ENCODE measurements at places on chromosomes 3 and 15.

DNA sequence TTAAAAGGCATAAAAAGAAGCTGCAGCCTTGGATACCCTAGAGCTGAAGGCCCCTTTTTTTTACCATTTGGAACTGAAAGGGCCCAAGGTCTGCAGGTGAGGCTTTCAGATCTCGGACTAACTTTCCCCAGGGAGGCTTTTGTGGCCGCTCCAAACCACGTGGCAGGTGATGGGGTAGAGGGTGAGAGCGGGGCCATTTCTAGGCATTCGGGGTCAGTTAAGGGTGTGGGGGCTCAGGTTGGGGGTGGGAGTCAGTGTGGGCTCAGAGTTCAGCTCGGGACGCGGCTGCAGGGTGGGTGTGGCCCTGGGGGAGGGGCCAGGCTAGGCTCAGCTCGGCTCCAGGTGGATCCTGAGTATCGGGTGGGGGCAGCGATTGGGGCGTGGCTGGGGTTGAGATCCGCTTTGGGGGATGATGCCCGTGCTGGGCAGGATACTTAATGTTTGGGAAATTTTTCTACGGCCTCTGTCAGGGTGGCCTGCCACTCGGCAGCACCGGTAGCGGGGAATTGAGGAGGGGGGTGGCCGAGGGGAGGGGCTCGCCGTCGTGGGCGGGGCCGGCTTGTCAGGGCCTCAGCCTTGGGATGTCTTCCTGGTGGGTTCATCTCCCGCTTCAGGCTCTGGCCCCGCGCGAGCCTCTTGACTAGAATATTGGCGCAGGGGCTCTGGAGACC, 2.5 kb downstream of the KLF13 start:
- H3K4me3 ChIP-seq: peak overlapping the region; percentile 92
- H3K36me3 ChIP-seq: peaks cover 46% of the 10 kb centered on the region
- H3K27ac ChIP-seq: peak overlapping the region; percentile 93
- DNase-seq: peak; percentile 55
- H3K27me3 ChIP-seq: no peaks in the 10 kb centered on the region
- H3K4me1 ChIP-seq: peaks cover 56% of the 10 kb centered on the region

- peaks cover 17% of the 10 kb centered on the region for H3K4me1 ChIP-seq
- H3K36me3 ChIP-seq: peaks cover 2% of the 10 kb centered on the region
- H3K27me3 ChIP-seq: no peaks in the 10 kb centered on the region
These were observed 134.6 kb downstream of the SLC25A26 start for GRCh38 chr3:66355394-66355793.

DNA sequence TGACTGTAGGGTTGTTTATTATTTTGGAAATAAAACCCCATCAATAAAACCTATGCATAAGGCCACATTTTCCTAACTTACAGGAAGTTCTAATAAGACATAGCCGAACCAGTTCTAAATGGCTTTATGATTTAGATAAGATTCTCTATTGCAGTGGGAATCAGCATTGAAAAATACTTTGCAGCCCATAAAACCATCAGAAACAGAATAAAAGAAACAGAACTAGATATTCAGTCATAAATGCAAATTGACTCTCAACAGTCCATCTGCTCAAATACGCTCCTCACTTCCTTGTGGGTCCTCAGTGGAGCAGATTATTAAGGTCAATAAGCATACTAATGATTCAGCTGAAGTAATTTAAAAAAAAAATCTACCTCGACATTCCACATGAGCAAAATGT, 8.8 kb downstream of the SATB1 start:
- no peaks in the 10 kb centered on the region for H3K27me3 ChIP-seq
- no peak for DNase-seq
- peak overlapping the region; percentile 74 for H3K4me3 ChIP-seq

DNA sequence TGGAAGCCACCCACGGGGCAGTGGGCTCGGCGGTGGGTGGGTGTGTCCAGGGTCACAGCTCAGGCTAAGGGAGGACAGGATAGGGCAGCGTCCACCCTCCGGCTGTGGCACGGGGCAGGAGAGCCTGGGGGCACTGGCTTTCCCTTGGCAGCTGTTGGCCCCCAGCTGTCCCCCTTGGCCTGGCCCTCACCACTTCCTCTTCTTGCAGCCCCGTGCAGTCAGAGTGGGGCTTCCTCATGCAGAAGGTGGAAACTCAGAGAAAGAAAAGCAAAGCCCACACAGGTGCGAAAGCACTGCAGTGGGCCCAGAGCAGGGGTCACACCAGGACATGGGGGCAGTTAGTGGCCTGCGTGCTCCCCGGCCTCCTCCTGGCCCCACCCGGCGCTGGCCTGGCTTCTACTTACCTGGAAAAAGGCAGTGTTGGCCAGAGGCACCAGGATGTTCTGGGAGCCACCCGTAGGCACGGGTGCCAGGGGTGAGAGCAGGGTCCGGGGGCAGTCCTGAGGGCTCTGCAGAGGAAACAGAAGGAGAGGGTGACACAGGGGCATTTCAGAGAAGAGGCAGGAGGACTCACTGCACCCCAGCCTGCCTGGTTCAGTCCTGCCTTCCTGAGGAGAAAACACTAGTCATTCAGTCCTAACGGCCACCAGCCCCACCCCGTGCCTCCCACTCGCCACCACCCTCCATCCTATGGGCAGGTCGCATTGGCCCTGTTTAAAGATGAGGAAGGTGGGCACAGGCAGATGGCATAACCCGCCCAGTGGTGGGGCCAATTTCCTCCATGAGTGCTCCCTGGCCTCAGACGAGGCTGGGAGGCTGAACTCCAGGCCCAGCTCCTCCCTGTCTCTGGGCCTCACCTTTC, 28.3 kb downstream of the PLXND1 start:
- H3K36me3 ChIP-seq: no peaks in the 10 kb centered on the region
- peaks cover 16% of the 10 kb centered on the region for H3K4me1 ChIP-seq
- DNase-seq: no peak
- H3K27ac ChIP-seq: peak overlapping the region; percentile 64
- H3K27me3 ChIP-seq: no peaks in the 10 kb centered on the region

DNA sequence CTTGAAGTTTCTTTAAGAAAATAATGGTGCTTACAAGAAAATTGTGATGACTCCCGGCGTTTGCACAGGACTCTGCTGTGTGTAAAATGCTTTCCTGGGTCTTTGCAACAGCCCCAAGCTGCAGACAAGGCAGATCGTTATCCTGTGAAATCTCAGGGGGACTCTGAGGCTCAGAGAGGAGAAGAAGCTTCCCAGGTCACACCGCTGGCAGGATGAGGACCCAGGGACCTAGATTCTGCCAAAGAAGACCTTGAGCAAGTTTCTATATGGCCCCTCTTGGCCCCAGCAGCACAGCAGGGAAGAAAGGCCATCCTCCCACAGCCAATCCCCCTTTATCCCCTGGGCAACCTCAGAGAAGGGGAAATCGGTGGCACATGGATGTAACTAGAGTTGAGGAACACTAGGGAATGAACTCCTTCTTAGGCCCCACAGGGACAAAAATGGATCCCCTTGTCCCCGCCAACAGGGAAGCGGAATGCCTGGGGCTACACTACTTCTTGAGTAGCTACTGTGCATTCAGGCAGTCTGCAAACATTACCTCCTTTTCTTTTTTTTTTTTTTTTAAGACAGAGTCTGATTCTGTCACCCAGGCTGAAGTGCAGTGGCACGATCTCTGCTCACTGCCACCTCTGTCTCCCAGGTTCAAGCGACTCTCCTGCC, 72.8 kb downstream of the CPN2 start:
- peaks cover 7% of the 10 kb centered on the region for H3K4me1 ChIP-seq
- H3K27me3 ChIP-seq: peaks cover 7% of the 10 kb centered on the region
- H3K4me3 ChIP-seq: no peak overlapping the region

- peaks cover 11% of the 10 kb centered on the region for H3K4me1 ChIP-seq
- H3K36me3 ChIP-seq: peaks cover 64% of the 10 kb centered on the region
- no peak for DNase-seq
These were observed 20.0 kb downstream of the DHX36 start for GRCh38 chr3:154304116-154304786.

GRCh38 chr3:177229791-177230190, 32.5 kb upstream of the TBL1XR1 start:
- H3K4me3 ChIP-seq: no peak overlapping the region
- no peak overlapping the region for H3K27ac ChIP-seq
- H3K36me3 ChIP-seq: peaks cover 2% of the 10 kb centered on the region
- DNase-seq: no peak
- no peaks in the 10 kb centered on the region for H3K27me3 ChIP-seq
- peaks cover 4% of the 10 kb centered on the region for H3K4me1 ChIP-seq

DNA sequence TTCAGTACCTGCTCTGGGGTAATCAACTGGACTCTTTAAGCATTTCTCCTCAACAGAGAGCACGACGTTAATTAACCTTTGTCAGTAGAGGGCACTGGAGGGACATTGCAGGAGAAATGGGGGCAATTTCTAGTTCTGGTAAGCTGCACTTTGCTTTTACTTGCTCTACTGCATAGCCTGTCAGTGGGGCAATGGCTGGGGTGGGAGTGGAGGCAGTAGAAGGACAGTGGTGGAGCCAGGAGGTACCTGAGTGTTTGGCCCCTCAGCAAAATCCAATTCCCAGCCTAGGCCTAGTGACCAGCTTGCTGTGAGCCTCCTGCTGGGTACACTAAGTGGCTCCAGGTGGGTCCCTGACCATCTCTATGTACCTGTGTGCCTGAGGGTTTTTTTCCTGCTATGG, 18.3 kb upstream of the MED12L start:
- H3K27ac ChIP-seq: no peak overlapping the region
- H3K36me3 ChIP-seq: no peaks in the 10 kb centered on the region
- H3K4me1 ChIP-seq: no peaks in the 10 kb centered on the region
- H3K4me3 ChIP-seq: no peak overlapping the region

DNA sequence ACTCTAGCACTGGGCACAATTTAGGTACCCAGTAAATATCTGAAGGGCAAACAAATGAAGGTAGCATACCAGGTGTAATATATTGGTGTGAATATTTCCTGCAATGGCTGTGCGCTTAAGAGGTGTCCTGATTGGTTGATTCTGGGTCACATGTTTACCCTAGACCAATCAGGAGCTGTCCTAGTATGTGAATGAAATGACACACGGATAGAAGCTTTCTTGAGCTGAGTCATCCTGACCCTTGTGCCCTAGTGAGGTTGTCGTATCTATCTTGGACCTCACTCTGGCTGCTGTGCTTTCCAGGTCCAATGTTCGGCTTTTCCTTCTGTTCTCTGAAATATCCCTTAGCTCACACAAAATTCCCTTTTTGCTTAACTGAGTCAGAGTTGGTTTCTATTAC, 58.1 kb upstream of the FOXP1 start:
- H3K27me3 ChIP-seq: no peaks in the 10 kb centered on the region
- no peak for DNase-seq
- H3K4me1 ChIP-seq: no peaks in the 10 kb centered on the region
- no peaks in the 10 kb centered on the region for H3K36me3 ChIP-seq
- no peak overlapping the region for H3K4me3 ChIP-seq

DNA sequence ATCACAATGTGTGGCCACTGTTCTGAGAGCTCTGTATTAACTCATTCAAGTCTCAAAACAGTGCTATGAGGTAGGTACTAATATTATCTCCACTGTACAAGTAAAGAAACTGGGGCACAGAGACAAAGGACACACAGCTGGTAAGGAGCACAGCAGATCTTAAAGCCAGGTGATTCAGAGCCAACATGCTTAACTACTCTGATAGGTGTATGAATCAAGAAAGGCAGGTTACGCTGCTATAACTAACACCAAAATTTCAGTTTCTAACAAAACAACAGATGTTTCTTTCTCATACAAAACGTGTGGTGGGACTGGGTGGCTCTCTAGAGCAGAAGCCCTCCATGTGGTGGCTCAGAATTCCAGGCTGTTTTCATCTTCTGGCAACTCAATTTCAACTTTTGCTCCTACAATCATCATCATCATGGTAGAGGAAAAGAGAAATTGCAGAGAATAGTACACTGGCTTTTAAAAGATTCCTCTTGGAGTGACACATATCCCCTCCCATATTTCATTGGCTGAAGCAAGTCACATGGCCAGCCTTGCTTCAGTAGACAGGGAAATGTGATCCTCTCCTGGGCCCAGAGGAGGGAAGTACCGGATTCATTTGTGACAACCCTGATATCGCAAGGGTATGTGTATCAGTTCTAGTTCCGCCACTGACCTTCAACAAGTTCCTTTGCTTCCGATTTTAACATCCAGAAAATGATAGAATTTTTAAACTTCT, 126.2 kb upstream of the PTX3 start:
- no peak overlapping the region for H3K4me3 ChIP-seq
- DNase-seq: no peak
- H3K27me3 ChIP-seq: no peaks in the 10 kb centered on the region
- no peaks in the 10 kb centered on the region for H3K4me1 ChIP-seq
- no peaks in the 10 kb centered on the region for H3K36me3 ChIP-seq

DNA sequence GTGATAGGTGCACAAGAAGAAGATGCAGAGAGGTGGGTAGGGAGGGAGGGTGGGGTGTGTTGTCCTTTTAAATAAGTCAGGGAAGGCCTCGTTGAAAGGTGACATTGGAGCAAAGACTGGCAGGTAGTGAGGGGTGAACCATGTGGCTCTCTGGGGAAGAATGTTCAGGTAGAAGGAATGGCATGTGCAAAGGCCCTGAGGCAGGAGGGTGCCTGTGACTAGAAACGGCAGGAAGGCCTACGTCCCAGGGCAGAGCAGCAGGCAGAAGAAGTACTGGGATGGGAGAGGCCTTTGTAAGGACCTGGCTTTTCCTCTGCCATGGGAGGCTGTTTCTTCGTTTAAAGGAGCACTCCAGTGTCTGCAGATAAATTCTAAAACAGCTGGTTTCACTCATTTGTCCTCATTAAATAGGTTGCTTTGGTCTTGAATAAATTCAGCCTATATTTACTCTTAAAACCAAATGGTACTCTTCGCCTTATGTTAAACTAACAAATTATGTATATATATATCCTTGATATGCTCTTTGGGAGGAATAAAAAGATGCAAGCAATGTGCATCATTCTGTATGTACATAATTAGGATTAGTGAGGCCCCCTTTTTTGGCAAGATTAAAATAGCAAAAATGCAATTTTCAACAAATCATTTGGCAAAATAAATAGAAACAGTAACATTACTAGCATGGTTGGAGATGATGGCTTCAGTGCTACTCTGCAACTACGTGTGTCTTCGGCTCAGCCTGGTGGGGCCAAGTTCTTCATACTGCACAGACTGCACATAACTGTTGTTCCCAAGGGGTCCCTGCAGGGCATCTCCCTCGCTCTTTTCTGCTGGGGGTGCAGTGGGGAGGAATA, 151.4 kb downstream of the KLF13 start:
- peaks cover 56% of the 10 kb centered on the region for H3K4me1 ChIP-seq
- no peak for DNase-seq
- no peak overlapping the region for H3K27ac ChIP-seq
- H3K4me3 ChIP-seq: no peak overlapping the region
- peaks cover 36% of the 10 kb centered on the region for H3K36me3 ChIP-seq

GRCh38 chr15:50825946-50826345, 60.4 kb upstream of the SPPL2A start:
- no peak overlapping the region for H3K27ac ChIP-seq
- H3K36me3 ChIP-seq: no peaks in the 10 kb centered on the region
- peaks cover 16% of the 10 kb centered on the region for H3K27me3 ChIP-seq
- DNase-seq: no peak
- H3K4me3 ChIP-seq: no peak overlapping the region
- no peaks in the 10 kb centered on the region for H3K4me1 ChIP-seq

DNA sequence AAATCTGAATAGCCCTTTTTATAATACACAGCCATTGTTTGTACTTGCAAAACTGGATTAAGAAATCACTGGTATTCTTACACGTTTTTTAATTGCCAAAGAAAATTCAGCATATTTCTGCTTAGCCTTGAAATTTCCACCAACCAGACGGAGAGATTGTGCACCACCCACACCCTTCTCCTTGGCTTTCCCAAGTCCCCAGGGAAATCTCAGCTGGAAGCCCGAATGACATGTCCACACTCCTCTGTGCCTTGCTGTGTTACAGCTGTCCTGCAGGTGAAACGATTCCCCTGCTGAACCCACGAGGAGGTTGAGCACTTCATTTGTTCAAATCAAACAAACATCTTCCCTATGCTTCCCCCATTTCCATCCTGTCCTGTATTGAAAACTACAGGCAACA, 49.6 kb upstream of the PPARG start:
- no peaks in the 10 kb centered on the region for H3K4me1 ChIP-seq
- H3K27ac ChIP-seq: no peak overlapping the region
- no peak for DNase-seq
- H3K36me3 ChIP-seq: no peaks in the 10 kb centered on the region
- no peak overlapping the region for H3K4me3 ChIP-seq

Data from activated CD4-positive, alpha-beta T cell treated with anti-CD3 and anti-CD28 coated beads, Interleukin-2, amount 10 ng/mL, durations not matched to agents 7 days and 5 days (primary cell).